ENCODE measurements at places on chromosomes 16 and 17.

GRCh38 chr16:47262938-47263337 lies 119.2 kb upstream of the NETO2 start:
- DNase-seq, result no peak

GRCh38 chr16:17312094-17312710 lies 158.6 kb downstream of the XYLT1 start:
- DNase-seq, result no peak

GRCh38 chr17:6464446-6465041 lies 20.3 kb downstream of the PIMREG start:
- DNase-seq, result no peak

- no peak for DNase-seq
Measured at GRCh38 chr17:56824503-56824902, 9.2 kb downstream of the C17orf67 start.

- peak; percentile 73 for DNase-seq
Measured at GRCh38 chr17:4947411-4948165, 742 bp downstream of the PFN1 start.

GRCh38 chr16:1042866-1043265 lies 29.7 kb upstream of the SSTR5 start:
- DNase-seq, result no peak

- no peak for DNase-seq
Measured at GRCh38 chr17:71407981-71408380, 712.8 kb upstream of the SOX9 start.

- no peak for DNase-seq
Measured at GRCh38 chr16:13708347-13709120, 211.4 kb upstream of the ERCC4 start.

GRCh38 chr16:89407282-89407924 lies 83.0 kb downstream of the ANKRD11 start:
- no peak for DNase-seq

DNA sequence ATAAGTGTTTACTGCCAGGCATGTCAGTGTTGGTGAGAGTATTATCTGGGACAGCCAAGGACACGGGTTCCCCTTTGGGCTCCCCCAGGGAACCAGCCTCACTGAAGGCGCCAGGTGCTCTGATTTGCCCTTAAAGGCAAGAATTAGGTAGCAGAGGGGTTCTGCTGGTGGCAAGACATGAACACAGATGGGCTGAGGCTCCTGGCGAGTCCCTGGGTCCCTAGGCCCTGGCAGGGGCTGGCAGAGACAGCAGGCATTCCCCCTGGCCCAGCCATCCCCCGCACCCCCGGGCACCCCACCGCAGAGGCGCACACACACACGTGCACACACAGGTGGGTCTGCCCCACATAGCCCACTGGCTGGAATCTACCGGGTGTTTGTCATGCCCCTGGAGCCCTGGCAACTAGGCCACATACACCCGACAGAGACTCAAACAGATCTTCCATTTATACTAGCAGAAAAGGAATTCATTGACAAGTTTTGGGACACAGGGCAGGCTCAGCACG lies 153.3 kb downstream of the C16orf78 start:
- DNase-seq, result no peak

- DNase-seq, result no peak
Measured at GRCh38 chr17:74757931-74758847, 9.8 kb downstream of the NHERF1 start.

GRCh38 chr16:8935989-8936388 lies 27.7 kb downstream of the USP7 start:
- no peak for DNase-seq

All from T-helper 2 cell treated with Interferon-gamma antibody and Interleukin-4, amounts not matched to agents 5 μg/mL and 100 μg/mL, for 36 hours (primary cell).